ENCODE measurements at places on chromosomes 11 and 22.

DNA sequence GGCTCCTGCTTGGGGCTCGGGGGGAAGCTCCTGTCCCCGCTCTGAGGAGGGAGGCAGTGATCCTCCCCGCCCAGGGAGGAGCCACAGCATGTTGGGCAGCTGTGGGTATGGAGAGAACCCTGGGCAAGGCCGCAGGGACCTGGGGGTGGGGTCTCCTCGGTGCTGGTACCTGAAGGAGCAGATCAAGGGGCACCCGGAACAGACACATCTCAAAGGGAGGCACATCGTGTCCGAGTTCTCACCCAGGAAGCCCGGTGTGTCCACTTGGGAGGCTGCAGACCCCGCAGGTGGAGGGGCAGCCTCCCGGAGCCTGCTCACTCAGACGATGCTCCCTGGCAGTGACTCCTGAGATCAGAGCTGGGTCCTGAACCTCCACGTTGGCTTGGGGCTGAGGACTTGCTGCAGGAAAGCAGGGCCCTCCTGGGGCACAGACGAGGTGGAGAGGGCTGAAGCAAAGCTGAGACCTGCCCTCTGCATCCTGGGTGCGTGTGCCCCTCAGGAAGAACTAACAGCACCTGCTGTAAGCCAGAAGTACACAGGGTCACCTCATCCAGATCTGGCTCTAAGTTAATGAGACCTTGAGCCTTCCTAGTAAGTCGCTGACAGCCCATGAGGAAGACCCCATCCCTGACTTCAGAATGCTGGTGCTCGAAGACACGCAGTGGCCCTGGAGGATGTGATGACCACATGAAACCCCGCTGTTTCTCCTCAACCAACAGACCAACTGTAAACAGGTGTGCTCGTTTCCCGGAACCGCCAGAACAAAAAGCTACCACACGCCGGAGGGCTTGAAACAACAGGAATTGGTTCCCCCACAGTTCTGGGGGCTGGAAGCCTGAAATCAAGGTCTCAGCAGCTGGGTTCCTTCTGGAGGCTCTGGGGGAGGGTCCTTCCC, 5.9 kb upstream of the OSBPL5 start:
- no peak for DNase-seq

DNA sequence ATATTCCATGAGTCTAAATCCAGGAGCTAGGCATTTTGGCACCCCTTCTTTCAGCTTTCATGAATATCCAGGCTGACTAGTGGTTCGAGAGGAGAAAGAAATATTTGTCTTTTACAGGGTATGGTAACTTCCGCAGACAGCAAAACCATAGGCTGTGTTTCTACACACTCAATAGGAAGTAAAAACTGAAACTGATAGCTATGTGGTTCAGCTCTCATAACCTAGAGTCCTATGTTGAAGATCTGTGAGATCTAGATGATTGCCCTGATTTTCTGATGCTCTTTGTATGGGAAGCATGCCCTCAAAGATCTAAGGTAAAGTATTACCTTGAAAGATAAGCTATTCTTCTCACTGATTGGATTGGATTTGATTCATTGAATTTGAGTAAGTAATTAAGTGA, 118.3 kb downstream of the CD44 start:
- DNase-seq = no peak

DNA sequence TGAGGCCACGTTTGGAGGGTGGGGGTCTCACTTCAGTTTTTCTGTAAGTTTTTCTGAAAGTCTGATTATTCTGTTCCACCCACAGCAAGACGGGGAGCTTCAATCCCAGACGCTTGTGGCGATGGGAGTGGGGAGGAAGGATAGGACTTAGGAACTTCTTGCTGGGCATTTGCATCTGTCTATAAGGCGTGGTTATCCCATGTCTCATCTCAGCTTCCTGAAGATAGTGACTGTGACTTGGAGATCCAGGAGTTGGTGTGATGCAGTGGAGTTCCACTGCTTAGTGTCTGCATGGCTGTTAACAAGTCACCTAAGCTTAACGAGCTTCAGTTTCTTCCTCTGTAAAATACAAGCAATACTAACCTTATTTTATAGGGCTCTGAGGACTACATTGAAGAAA, 58.9 kb upstream of the BARX2 start:
- DNase-seq = no peak

GRCh38 chr11:57081356-57081755, 92.6 kb downstream of the OR5AK2 start:
- DNase-seq = no peak

DNA sequence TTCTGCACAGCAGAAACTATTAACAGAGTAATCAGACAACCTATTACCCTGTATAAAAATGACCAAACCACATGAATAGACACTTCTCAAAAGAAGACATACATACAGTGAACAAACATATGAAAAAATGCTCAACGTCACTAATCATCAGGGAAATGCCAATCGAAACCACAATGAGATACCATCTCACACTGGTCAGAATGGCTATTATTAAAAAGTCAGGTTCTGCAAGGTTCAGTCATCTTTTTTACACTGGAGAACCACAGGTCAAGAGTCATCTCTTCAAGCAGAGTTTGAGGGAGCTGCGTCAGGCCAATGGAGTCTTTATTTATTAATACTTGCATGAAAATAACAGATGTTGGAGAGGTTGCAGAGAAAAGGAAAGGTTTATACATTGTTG, 40.4 kb downstream of the RCN1 start:
- DNase-seq = no peak

DNA sequence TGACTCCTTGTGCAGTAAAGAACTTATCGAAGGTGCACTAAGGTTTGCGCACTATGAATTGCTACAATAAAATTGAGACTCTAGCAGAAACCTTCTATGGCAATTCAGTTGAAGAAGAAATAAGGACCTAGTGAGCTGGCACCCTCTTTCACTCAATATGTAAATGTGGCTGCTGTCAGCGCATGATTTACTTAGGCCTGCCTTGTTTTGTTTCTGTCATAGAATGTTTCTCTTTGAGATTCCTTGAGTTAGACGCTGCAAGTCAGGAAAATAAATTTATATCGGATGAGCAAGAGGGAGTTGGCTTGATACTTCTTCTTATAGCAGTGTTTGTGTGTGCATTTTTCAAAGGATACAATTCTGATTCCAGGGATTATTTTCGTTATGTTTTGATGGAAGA, 322.1 kb downstream of the BLID start:
- no peak for DNase-seq

DNA sequence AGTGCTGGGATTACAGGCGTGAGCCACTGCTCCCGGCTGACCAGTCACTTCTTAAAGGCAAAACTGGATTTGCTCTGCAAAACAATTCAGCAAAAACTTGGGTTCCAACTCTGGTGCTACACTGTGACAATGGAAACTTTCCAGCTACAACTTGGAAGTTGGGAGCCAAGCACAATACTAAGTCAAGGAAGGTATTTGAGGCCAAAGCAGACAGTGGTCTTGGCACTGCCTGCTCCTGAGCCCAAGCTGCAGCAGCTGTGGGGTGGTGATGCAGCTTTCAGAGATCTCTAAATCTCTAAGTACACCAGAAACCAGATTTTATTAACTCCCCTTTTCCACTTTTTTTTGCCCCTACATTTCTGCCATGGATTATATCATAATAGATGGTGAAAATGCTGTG, 17.5 kb downstream of the ADM start:
- DNase-seq = no peak

GRCh38 chr11:122128146-122128545, 12.1 kb upstream of the BLID start:
- no peak for DNase-seq

DNA sequence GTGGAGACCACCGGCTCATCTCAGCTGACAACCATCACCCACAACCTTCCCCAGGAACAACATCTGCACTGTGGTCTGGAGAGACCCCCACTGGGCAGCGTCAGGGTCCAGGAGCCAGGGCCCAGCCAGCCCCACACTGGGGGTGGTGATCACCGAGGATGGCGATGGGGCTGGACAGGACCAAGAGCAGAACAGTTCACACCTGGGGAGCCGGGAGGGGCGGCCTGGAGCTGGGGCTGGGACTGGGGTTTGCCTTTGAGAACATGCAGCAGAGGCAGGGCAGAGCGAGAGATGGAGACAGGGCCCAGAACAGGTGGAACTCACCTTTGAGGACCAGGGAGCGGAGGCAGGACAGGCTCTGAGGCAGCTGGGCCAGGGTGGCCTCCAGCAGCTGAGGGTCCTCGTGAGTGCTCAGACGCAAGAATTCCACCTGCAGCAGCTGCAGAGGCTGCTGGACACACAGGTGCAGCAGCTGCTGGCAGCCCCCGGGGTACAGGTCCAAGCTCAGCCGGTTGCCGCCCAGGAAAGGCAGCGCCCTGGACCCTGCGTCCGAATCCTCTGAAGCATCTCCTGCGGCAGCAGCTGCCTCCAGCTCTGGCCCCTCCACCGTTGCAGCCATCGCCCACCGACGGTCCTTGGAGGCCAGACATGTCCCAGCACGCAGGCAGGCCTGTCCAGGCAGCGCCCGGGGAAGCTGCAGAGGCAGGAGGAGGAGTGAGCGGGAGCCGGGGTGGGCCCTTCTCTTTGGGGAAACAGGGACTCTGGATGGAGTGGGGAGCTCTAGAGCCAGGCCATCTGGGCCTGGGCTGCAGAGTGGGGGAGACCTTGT, 1.0 kb downstream of the PIDD1 start:
- DNase-seq = no peak

- no peak for DNase-seq
Observed at GRCh38 chr22:40506762-40507161, 129.8 kb downstream of the MRTFA start.

- no peak for DNase-seq
Observed at GRCh38 chr11:11971906-11972547, 36.4 kb downstream of the DKK3 start.

GRCh38 chr11:111379602-111380136, 594 bp upstream of the POU2AF1 start:
- DNase-seq = no peak

GRCh38 chr11:94968334-94968958, 4.9 kb downstream of the CWC15 start:
- DNase-seq = no peak

- no peak for DNase-seq
Observed at GRCh38 chr11:57287884-57288283, 36.9 kb downstream of the TNKS1BP1 start.

GRCh38 chr11:125170001-125170509, 5.5 kb downstream of the PKNOX2 start:
- no peak for DNase-seq

GRCh38 chr11:48047616-48048015, 67.3 kb downstream of the PTPRJ start:
- no peak for DNase-seq

- DNase-seq = no peak
Observed at GRCh38 chr11:46264976-46265375, 12.5 kb upstream of the CREB3L1 start.

DNA sequence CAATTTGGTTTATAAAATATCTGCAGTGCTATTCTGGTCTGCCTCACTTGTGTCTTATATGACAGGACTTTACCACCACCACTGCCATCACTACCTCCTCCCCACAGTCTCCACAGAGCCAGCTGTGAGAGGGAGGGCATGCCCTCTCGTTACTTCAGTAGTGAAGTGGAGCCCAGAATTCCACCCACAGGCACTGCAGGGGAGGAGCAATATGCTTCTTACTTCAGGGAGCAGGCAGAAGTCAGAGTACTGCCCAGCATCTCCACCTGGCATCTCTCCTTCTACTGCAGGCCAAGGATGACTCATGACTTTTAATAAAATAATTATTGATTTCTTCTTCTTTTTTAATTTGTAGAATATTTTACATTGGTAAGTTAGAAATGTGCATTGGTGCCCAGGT, 255.5 kb downstream of the DYNC2H1 start:
- DNase-seq = no peak

- DNase-seq = peak; percentile 44
Observed at GRCh38 chr11:108647701-108648527, 17.0 kb upstream of the DDX10 start.

GRCh38 chr22:31956360-31956759, 12.0 kb downstream of the YWHAH start:
- DNase-seq = no peak

DNA sequence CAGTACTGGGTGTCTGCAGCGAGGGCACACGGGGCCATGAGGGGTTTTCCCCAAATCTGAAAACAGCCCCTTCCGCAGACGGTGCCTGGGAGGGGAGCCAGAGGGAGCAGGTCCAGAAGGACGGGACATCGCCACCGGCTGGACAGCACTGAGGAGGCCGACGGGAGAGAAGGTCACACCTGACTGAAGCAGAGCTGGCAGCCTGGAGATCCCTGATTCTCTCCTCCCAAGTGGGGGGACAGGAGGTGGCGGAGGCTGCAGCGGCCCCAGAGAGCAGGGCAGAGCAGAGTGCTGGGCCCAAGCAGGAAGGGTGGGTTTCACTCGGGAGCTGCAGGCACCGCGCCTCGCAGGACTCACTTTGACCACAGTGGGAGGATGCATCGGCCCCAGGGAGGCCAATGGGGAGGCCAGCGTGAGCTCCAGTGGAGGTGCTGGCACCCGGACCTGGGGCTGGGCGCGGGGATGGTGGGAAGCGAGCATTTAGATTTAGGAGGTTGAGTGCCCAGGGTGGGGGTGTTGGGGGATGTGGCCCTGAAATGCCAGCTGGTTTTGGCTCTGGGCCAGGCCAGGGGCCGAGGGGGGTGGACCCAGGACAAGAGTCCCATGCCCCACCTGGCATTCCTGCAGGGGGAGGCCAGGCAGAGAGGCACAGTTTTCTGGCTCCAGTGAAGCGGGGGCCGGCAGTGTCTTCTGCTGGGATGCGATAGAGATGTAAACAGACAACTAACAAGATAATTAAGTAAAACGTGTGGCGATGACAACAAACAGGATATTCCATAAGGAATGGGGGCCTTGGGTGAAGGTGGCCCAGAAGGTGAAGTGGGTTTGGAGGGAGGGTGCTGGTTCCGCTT, 92.3 kb upstream of the FGF3 start:
- DNase-seq = no peak

GRCh38 chr11:110929129-110929528, 216.9 kb upstream of the ARHGAP20 start:
- no peak for DNase-seq

GRCh38 chr22:23519442-23520157, 60.5 kb downstream of the IGLL1 start:
- no peak for DNase-seq

GRCh38 chr11:57386178-57386940, 4.1 kb downstream of the PRG2 start:
- no peak for DNase-seq

DNA sequence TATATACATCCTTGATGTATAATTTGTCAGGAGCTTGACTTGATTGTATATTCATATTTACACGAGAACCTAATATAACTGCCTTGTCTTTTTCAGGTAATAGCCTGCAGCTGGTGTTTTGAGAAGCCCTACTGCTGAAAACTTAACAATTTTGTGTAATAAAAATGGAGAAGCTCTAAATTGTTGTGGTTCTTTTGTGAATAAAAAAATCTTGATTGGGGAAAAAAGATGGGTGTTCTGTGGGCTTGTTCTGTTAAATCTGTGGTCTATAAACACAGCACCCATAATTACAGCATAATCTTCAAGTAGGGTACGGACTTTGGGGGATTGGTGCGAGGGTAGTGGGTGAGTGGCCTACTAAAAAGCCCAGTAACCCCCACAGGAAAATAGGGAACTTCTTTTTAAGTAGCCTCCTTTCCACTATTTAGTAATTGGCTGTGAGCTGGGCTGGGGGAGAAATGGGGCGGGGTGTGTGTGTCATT, 7.5 kb downstream of the MALAT1 start:
- no peak for DNase-seq

- DNase-seq = no peak
Observed at GRCh38 chr22:46622081-46622521, 1.9 kb downstream of the GRAMD4 start.

- DNase-seq = no peak
Observed at GRCh38 chr11:95993438-95994298, 69.8 kb upstream of the MTMR2 start.

GRCh38 chr11:13251966-13252365, 25.6 kb upstream of the BMAL1 start:
- no peak for DNase-seq

- no peak for DNase-seq
Observed at GRCh38 chr11:47869544-47870393, 21.6 kb upstream of the NUP160 start.

- no peak for DNase-seq
Observed at GRCh38 chr11:126115127-126115495, 52.4 kb upstream of the CDON start.
